Activated naive CD4-positive, alpha-beta T cell treated with anti-CD3 and anti-CD28 coated beads for 36 hours (primary cell): ENCODE measurements at places on chromosomes 12 and 14.
A peak's percentile ranks its signal among the peaks of the same experiment; 100 is the strongest.

- DNase-seq = no peak
These were observed 202.8 kb upstream of the STXBP6 start for GRCh38 chr14:25252793-25253192.

DNA sequence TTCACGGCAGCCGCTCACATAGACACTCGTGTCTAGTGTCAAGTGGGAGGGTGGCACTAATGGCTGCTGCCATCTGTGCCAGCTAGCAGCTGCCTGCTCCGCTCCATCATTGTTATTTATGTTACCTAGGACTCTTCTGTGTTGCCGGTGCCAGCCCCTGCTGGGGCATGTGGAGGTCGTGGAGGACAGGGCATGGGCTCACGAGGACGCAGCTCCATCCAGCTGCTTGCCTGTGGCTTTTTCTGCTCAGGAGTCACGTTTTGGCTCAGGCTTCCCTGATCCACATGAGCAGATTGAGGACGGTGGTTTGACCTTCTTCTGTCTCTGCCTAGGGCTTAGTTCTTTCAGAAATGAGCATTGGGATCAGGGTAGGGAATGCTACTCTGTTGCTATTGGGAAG is 31.2 kb downstream of the TPCN1 start:
- no peak for DNase-seq

DNA sequence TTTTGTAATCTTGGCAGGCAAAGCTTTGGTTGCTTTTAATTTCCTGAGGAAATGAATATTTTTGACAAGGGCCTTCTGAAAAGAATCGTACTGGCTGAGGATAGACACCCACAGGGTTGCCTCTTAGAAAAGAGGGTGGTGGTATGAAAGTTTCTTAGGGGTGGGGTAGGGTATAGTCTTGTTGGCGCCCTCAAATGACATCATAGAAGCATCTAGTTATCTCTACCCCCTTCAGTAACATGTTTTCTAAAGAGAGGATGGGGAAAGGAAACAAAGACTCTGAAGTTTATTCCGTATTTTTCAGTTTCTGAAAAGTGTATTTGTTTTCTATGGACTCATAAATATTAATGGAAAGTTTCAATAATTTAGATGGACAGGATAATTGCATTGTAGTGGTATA is 13.7 kb downstream of the PRKCH start:
- DNase-seq = no peak

DNA sequence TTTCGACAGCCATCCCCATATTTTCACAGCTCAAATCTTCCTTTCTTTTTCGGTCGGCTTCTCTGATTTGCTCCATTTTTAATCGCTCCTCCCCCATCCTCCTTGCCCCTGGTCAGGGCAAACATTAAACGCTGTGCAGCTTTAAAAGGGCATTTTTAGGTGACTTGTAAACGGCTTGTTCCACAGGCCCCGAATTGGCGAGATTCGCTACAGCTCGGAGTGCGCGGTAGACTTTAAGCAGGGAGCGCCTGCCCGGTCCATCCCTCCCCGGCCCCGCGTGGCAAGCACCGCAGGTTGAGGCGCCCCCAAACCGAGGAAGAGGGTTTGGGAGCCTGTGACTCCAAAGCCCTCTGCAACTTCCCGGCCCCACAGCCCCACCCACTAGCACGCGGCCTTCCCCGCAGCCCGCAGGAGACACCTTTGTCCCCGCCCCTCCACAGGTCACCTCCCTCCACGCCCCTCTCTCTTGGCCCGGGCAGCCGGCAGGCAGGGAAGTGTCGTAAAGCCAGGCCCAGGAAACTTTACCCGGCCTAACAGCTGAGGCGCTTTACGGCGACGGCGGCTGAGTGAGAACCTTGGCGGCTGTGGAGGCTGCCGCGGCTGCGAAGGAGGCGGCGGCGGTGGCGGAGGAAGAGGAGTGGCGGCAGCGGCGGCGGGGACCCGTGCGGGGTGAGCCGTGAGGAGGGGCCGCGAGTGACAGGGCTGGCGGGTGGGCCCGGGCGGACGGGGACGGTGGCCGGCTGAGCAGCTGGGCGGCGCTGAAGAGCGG is at the start of gene NAA30:
TSS of gene NAA30 (plus strand) at position 550 of the 769 bp plus-strand sequence. CDS start 372 bp downstream, outside the sequence.
- DNase-seq = peak; percentile 95

- DNase-seq = no peak
These were observed 30.8 kb downstream of the ADCK1 start for GRCh38 chr14:77830692-77831091.

DNA sequence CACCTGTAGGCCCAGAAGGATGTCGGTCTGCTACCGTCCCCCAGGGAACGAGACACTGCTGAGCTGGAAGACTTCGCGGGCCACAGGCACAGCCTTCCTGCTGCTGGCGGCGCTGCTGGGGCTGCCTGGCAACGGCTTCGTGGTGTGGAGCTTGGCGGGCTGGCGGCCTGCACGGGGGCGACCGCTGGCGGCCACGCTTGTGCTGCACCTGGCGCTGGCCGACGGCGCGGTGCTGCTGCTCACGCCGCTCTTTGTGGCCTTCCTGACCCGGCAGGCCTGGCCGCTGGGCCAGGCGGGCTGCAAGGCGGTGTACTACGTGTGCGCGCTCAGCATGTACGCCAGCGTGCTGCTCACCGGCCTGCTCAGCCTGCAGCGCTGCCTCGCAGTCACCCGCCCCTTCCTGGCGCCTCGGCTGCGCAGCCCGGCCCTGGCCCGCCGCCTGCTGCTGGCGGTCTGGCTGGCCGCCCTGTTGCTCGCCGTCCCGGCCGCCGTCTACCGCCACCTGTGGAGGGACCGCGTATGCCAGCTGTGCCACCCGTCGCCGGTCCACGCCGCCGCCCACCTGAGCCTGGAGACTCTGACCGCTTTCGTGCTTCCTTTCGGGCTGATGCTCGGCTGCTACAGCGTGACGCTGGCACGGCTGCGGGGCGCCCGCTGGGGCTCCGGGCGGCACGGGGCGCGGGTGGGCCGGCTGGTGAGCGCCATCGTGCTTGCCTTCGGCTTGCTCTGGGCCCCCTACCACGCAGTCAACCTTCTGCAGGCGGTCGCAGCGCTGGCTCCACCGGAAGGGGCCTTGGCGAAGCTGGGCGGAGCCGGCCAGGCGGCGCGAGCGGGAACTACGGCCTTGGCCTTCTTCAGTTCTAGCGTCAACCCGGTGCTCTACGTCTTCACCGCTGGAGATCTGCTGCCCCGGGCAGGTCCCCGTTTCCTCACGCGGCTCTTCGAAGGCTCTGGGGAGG is at the start of gene LTB4R:
TSS of gene LTB4R (plus strand) at position 857 of the 959 bp plus-strand sequence. CDS start 4,150 bp downstream, outside the sequence.
- peak; percentile 71 for DNase-seq

DNA sequence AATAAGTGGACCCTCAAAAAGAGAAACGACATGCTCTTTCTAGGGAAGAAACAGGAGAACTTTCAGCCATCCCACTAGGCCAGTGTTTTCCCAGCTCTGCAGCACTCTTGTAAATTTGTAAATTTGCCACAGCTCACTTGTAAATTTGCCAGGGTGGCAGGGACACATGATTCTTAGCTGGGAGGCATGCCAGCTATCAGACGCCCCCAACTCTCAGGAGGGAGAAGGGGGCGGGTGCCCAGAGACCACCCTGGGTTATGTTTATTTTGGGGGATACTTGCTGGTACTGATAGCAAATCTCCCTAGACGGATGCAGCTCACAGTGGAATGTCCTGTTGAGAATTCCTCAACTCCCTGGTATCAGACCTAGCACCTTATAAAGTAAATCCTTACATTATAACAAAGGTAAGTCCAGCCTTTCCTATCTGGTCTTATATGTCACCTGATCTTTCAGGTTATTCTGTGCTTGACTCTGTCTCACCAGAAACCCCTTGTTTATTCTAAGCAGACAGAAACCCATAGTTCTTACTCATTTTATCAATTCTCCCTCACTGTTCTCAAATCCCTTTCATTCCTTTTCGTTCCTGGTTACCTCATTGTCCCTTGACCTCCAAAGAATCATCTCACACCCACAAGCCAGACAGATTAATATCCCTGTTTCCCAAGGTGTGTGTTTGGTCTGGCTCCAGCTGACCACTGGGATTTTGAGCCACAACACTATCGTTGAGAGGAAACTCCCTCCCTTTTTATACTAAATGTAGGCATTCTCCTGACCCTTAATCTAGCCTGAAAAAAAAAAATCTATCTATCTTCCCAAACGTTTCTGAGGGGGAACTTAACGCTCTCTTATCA is 69.3 kb upstream of the HMGA2 start:
- DNase-seq = no peak

- no peak for DNase-seq
These were observed 24.1 kb upstream of the CD69 start for GRCh38 chr12:9784816-9785215.

DNA sequence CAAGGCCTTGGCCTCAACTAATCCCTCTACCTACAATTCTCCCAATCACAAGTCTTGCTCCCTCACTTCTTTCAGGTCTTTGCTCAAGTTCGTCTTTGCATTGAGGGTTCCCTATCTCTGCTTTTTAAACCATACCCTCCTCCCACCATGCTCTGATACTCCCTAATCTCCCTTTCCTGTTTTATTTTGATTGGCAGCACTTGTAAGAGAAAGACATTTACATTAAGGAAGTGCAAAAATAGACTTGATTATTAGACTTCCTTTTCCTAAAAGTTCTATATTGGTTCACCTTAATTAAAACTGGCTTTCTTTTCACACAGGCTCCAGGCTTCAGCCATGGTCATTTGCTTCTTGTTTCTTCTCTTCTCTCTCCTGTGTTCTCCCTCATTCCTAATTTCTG is 18.3 kb upstream of the WIF1 start:
- DNase-seq = no peak

- DNase-seq = no peak
These were observed 69.8 kb downstream of the RERG start for GRCh38 chr12:15151161-15152091.
